ENCODE measurements at places on chromosomes 12 and 14. TPM values are rescaled to one million over a fixed set of nuclear protein-coding genes. Genes with fewer than 3 reads are reported as not detected.
A peak's percentile ranks its signal among the peaks of the same experiment; 100 is the strongest.

Gene HPD
- not detected for total RNA-seq

GRCh38 chr12:25301798-25302197 is 51.1 kb upstream of the KRAS start:
- no peak for DNase-seq

Gene WNT1
- total RNA-seq = not detected

DNA sequence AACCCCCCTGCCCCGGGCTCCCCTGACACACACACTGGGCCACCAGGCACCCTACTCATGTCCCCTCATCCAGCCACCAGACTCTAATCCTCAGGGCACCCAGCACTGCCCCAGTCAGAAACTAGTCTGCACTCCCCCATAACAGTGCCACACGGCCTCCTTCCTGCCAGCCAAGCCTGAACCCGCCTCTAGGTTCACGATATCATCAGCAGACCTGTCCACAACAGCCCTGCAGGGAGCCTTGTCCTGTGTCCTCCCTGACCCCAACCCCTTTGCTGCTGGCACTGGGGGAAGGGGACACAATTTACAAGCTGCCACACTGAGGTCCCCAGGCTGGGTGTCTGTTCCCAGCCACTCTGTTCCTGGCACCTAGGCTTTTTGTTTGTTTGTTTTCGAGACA is 33.6 kb downstream of the LTBP2 start:
- DNase-seq = no peak

Gene PTPRO
- 0.24 TPM for total RNA-seq

Gene IAPP
- not detected for total RNA-seq

DNA sequence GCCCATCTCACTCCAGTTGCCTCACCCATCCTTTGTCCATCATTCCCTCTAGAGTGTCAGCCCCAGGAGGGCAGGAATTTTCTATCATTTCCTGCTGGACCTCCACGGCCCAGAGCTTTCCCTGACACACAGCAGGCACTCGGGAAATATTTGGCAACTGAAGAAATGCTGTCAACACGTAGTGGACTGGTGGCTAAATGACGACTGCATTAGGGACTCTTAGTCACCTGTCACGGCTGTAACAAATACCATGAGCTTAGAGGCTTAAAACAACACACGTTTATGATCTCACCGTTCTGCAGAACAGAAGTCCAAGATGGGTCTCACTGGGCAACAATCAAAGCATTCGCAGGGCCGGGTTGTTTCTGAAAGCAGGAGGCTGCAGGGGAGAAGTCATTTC is 91.3 kb downstream of the PHETA1 start:
- no peak for DNase-seq

Gene MMP17
- 1.4 TPM for total RNA-seq

GRCh38 chr12:114729731-114730130 is 45.8 kb upstream of the TBX3 start:
- no peak for DNase-seq

- no peak for DNase-seq
Observed at GRCh38 chr12:90999966-91000365, 4.8 kb downstream of the EPYC start.

Gene GPR68
- total RNA-seq = not detected

DNA sequence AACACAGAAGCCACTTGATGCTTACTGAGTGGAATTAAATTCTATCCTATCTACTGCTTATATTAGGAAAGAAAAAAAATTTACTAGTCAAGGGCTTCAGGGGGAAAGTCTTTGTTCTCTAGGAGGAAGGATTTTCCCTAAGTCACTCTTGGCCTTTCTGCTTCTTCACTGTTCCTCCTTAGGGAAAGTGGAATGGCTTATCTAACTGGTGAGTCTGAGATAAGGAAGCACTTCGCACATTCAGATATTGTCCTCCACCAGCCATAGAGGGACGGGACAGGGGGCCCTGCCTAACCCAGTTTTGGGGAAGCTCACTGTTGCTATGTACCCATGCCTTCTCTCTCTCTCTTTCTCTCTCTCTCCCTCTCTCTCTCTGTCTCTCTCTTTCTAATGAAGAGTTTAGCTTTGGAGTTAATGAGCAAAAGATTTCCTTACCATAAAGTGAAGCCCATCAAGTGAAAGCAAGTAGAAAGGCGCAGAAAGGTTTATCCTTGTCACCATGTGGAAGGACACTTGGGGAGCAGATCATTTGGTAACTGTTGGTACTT is 450.6 kb downstream of the ZFP36L1 start:
- no peak for DNase-seq

Gene APOLD1
- total RNA-seq = 5.3 TPM

DNA sequence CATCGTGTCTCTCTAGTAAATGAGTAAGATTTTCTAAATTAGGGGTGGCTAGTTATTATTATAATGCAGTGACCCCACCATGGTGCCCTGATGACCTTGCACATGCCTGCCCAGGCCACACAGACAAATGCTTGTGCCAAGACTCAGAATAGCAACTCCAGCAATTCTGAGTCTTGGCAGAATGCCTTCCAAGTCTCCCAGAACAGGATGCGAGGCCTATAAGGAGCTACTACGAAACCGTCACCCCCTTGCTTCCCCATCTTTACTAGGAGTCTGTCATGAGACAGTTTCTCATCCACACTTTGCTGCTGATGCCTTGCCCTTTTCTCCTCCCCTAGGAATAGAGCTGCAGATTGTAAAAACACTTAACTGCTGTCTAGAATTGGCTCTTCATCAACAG is 559.9 kb downstream of the TRHDE start:
- DNase-seq = no peak

GRCh38 chr12:68269779-68270178 is 16.4 kb upstream of the IL22 start:
- no peak for DNase-seq

Gene GPRC5A
- 742 TPM for total RNA-seq

DNA sequence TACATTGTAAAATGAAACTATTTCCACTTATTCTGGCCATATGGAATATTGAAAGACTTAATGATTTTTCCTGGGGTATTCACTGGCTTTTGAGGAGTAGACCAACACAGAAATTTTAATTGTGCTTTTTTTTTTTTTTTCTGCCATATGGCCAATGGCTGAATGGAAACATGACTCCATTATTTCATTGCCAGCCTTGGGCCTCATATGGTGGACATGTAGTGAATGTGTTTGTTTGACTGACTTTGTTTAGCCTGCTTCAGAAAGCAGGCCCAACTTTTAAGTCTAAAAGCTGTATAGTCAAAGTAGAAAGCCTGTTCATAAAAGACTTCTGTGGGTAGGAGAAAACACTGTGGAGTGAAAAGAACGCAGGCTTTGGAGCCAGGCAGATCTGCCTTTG is 2.4 kb downstream of the GNG2 start:
- DNase-seq = no peak

GRCh38 chr14:24908592-24909236 is 141.2 kb downstream of the STXBP6 start:
- DNase-seq = no peak

GRCh38 chr14:99596071-99596627 is 7.9 kb downstream of the CCDC85C start:
- peak; percentile 20 for DNase-seq

- DNase-seq = peak; percentile 41
Observed at GRCh38 chr12:118098911-118099671, 4.7 kb downstream of the VSIG10 start.

DNA sequence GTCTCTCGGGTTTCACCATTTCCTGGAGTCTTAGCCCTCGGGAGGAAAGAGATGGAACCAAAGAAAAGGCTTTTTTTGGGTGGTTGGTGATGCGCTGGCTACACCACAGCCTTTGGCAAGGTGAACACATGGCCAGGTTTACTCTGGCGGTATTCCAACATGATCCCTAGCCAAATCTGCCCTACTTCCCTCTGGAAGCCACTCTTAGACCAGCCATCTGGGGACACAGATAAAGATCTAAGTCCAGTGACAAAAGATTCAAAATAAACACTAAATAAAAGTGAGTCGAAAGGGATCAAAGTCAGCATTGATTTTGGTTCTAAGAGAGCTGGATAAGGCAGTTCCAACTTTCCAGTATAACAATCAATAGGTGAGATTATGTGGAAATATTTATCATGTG is 694.5 kb downstream of the VRK1 start:
- DNase-seq = no peak

DNA sequence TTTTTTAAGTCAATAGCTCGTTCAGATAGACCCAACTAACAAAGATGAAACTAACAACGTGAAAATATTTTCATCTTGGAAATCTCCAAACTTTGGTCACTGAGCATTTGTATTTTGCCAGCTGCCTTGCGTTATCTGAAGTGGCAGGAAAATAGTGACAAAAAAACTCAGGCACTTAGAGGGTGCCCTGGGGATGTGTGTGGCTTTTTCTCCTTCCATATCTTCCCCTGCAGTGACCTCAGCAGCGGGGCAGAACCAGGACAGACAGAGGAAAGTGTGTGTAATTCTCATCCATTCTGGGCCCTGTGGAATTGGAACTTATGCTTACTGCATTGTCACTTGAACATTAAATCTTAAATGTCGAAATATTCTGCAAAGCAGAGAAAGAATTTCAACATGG is 152.0 kb downstream of the BCAT1 start:
- DNase-seq = no peak

DNA sequence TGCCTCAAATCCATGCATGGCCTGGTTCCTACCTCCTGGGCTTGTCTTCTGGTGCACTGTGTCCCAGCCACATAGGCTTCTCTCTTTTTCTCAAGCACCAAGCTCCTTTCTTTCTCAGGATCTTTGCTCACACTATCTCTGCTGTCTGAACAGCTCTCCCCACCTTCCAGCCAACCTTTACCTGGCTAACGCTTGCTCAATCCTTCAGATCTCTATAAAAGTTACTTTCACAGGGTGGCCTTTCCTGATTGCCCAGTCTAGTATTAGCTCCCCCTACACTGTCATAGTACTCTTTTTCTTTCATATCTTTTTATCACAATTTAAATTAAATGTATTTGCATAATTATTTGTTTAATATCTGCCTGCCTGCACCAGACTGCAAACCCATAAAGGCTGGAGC is 3.8 kb downstream of the PARP11 start:
- no peak for DNase-seq

- DNase-seq = no peak
Observed at GRCh38 chr12:17971850-17972249, 118.1 kb downstream of the RERGL start.

Gene LRFN5
- not detected for total RNA-seq

Gene KCNJ8
- not detected for total RNA-seq

DNA sequence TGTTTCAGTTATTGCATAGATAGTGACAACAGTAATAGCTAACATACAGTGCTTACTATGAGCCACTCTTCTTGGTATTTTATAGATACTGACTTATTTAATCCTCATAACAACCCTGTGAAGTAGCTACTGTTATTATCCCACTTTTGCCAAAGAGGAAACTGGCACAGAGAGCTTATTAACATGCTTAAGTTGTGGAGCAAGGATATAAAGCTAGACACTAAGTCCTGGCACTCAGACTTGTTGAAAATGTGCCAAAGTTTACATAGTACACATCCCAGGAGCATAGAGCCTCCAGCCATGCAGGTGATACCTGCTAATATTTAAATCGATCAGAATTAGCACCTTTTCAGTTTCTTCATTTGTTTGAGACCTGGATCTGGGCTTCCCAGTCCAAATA is 41.8 kb downstream of the VEZT start:
- DNase-seq = no peak

DNA sequence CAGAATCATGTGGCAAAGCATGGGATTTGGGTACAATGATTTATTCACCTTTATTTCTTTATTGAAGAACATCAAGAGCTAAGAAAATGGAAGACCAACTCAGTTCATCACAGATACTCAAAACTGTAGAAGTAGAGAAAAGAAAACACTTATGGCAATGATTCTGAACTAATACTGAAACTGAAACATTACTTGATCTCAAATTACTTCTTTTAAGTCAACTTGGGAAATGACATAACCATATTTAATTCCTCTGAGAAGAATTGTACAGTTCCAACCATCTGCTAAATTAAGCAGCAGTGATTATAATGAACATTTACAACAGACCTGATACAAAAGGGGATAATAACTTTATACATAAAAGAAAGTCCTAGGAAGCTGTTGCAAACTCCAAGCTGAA is 466.5 kb downstream of the TMTC2 start:
- no peak for DNase-seq

DNA sequence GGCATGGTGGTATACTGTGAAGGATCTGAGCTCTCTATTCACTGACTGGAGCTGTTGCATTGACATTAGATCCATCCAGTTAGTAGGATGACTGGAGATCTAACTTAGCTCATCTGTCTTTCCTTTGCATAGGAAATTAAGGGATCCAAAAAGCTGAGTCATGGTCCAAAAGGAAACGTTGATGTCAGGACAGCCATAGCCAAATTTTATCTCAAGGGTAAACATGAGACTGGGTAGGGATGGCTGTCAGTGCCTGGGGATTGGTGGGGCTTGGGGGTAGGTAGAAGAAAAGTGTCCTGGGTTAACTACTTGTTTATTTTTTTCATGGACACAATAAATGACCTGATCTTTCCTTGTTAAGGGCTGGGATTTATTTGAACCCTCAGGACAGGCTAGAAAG is 4.6 kb downstream of the FAM177A1 start:
- DNase-seq = no peak

DNA sequence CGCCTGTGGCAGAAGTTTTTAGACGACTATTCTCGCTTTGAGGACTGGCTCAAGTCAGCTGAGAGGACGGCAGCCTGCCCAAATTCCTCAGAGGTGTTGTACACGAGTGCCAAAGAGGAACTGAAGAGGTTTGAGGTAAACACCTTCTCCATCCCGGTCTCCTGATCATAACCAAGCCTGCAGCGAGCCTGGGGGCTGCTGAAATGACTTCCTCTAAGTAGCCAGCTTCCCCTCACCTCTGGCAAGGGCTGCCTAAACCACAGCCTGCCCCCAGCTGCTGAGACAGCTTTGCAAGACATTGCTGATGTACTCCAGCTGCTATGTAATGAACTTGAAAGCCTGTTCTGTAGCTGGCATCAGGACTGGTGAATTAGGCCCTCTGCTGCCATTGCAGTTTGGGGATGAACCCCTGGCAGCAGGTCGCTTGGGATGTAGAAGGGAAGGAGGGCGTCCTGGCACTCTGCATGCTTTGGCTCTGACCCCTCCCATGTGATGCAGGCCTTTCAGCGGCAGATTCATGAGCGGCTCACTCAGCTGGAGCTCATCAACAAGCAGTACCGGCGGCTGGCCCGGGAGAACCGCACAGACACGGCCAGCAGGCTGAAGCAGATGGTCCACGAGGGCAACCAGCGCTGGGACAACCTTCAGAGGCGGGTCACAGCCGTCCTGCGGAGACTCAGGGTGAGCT is 84.6 kb downstream of the ESR2 start:
- DNase-seq = no peak

GRCh38 chr12:110995016-110995415 is 74.6 kb upstream of the MYL2 start:
- DNase-seq = no peak

- DNase-seq = no peak
Observed at GRCh38 chr12:132484183-132484890, 5.6 kb upstream of the FBRSL1 start.

DNA sequence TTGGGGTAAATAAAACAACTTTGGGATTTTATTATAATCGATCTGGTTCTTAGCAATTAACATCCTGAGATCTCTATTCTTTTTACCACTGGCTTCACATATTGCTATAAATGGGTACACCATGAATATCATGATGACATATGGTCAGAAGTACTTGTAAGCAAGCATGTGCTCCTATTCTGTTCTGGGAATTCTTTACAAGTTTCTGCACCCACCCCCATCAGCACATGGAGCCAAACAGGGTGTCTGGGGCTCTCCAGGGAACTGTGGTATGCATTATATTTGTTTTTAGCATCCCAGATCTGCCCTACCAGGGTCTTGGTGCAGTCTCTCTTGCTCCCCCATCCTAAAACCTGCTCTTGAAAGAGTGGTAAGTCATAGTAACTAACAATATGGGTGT is 31.3 kb downstream of the DMAC2L start:
- no peak for DNase-seq

GRCh38 chr14:102335163-102335562 is 15.6 kb downstream of the ZNF839 start:
- no peak for DNase-seq

Data from Calu3 (cell line).